ENCODE measurements at places on chromosomes 16 and 17. TPM values are rescaled to one million over a fixed set of nuclear protein-coding genes. Genes with fewer than 3 reads are reported as not detected.

Gene TBC1D26
- 0.71 TPM for total RNA-seq

Gene FAM20A
- 3.5 TPM for total RNA-seq

Gene GJD3
- total RNA-seq = 1.4 TPM

Gene CD300C
- not detected for total RNA-seq

- no peak for DNase-seq
Measured at GRCh38 chr17:47207143-47208067, 1.7 kb upstream of the MYL4 start.

DNA sequence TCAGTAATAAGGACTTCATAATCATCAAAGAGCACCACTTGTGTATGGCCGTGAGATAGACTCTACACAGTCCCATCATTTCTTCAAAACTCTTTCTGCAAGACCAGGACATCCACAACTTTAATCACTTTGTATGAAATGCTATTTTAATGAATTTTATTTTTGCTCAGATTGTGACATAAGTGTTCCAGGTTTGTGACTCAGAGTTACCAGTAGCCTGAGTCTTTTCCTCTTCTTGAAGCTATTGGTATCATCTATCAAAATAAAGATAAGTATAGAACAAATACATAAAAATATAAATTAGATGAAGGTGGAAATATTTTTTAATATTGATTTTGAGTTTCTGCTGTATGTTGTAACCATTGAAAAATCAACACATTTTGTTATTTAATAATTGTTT lies 16.6 kb upstream of the VWA3A start:
- DNase-seq = no peak

DNA sequence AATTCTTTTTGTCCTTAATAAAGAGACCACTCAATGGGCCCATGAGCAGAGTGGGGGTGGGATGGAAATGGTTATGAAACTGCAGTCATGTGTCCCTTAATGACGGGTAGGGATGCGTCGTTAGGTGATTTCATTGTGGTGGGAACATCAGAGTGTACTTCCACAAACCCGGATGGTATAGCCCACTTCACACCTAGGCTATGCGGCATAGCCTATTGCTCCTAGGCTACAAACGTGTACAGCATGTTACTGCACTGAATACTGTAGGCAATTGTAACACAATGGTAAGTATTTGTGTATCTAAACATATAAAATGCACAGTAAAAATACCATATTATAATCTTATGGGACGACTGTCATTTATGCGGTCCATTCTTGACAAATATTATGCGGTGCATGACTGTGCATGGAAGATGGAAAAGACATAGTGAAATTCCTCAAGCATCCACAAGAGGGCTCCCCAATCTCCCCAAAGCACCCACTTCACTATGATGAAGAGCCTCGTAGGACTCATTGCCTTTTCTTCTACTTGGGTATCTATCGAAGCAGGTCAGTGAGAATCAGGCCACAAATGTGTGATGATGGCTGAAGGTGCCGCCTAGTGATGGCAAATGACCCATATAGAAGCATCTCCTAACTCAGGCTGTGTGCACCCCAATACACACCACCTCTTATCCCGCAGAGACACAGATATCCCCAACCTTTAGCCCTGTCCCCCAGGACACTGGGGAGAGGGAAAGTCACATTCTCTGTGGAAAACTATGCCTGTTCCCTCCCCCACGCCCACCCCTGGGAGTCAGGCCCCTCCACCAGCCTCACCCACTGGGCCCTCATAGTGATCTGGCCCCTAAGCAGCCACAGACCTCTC lies 43.5 kb downstream of the TBX21 start:
- DNase-seq = no peak

GRCh38 chr17:41116297-41116696 lies 1.9 kb downstream of the KRTAP4-11 start:
- no peak for DNase-seq

GRCh38 chr17:46072998-46073397 lies 73.9 kb downstream of the STH start:
- no peak for DNase-seq

GRCh38 chr17:81572563-81573168 lies 20.5 kb upstream of the FAAP100 start:
- DNase-seq = no peak

GRCh38 chr17:29216181-29216580 lies 30.5 kb upstream of the CRYBA1 start:
- DNase-seq = no peak

DNA sequence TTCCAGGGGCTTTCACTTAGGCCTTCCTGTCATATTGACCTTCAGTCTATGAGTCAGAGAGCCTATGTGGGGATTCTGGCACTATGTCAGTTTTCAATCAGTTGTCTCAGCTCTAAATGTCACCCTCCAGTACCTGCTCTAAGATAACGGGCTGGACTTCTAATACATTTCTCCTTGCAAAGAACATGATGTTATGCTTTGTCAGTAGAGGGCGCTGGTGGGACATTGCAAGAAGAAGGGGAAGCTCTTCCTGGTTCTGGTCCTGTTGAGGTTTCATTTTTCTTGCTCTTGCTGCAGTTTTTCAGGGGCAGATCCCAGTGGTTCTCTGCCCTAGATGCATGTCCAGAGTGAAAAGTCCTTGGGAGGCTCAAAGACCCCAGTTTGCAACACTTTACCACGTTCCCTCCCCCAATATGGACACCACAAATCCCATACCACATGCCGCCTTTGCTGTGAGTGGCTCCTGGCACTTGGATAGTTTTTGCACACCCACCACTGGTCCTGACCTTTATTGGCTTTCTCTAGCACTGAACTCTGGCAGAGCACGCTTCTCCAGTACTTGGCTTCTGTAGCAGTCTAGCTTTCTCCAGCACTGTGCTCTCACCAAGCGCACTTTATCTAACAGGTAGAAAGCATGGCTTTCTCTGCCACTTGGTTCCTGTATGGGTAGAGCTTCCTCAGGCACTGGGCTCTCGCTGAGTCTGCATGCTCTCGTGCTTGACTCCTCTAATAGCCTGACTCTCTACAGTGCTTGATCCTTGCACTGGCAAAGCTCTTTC lies 49.0 kb downstream of the BCL7C start:
- DNase-seq = peak; percentile 82

- no peak for DNase-seq
Measured at GRCh38 chr17:17910060-17910459, 62.1 kb downstream of the TOM1L2 start.

DNA sequence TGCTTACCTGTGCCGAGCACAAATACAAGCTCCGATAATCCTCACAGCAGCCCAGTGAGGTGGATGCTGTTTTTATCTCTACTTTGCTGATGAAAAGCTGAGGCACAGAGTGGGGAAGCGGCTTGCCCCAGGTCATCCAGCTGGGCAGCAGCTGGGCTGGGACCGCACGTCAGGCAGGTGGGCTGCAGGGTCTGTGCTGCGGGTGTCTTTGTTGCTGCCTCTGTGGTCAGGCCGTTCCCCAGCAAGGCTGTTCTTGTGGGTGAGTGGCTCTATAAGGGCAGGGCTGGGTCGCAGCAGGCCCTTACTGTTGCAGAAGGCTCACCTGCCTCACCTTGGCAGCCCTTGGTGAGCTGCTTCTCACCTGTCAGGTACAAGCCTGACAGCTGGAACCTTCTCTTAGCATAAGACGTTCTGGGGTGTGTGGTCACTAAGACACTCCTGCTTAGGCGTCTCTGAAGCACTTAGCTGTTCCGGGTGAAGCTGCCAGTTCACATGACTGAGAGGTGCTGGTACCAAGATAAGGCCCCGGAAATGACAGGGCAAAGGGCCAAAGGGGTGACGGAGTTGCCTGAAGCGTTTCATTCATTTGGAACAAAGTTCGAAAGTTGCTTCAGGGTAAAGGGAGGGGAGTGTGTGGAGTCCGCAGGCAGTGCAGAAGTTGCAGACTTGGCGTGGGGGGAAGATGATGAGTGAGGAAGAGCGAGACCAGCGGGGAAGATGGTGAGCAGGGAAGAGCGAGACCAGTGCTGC lies 17.4 kb downstream of the IRF8 start:
- no peak for DNase-seq

DNA sequence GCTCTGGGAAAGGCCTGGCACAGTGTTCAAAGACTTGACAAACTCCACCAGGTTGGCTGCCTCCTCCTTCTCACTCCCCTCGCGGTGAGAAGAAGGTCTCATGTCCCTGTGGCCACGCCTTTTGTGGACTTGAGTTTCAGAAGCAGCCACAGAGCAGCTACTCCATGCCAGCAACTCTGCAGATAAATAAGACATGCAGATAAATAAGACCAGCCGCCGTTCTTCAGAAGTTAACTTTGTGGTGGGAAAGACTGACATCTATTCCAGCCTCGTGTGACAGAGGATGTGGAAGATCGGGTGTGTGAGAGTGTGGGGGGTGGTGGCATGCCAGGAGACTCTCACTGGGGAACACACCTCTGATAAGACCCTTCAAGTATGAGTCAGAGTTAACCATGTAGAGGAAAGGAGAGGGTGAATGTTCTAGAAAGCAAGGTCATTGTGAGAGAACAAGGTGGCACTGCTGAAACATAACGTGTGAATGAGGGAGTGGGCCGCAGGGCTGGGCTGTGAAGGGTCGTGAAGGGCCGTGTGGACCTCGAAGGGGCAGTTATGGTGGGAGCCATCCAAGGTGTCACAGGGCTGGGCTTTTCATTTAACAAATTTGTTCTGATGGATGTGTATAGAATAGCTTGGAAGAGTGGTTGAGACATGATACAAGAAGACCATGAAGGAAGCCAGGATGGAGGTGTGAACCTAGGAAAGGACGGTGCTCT lies 830 bp downstream of the SPACA3 start:
- DNase-seq = no peak

GRCh38 chr17:66531851-66532295 lies 229.5 kb downstream of the PRKCA start:
- no peak for DNase-seq

DNA sequence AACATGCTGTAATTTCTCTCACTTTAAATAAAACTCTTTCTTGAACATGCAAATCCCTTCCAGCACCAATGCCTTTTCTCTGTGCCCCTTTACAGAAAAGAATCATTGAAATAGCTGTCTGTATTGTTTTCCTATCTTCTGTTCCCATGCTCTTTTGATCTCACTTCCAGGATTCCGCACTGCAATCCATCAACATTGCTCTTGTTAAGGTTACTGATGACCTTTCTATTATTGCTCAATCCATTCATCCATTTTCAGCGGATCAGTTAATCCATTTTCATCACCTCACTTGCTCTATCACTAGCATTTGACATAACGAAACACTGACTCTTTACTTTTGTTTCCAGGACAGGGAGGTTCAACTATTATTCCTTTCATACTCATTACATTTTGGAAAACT lies 130.5 kb downstream of the ABCA8 start:
- no peak for DNase-seq
